ENCODE measurements at places on chromosomes 13 and 19. TPM values are rescaled to one million over a fixed set of nuclear protein-coding genes. Genes with fewer than 3 reads are reported as not detected.

GRCh38 chr19:48844472-48844871 lies 8.2 kb upstream of the HSD17B14 start:
- no peaks in the 10 kb centered on the region for H3K36me3 ChIP-seq
- no peaks in the 10 kb centered on the region for H3K4me1 ChIP-seq
- H3K4me3 ChIP-seq: no peak overlapping the region

- H3K4me1 ChIP-seq: peaks cover 28% of the 10 kb centered on the region
- H3K36me3 ChIP-seq: no peaks in the 10 kb centered on the region
- H3K27ac ChIP-seq: peak overlapping the region; percentile 91
- H3K27me3 ChIP-seq: no peaks in the 10 kb centered on the region
Observed at GRCh38 chr19:39126312-39127187, 964 bp downstream of the PAK4 start.

Gene NKG7
- total RNA-seq: 332 TPM

DNA sequence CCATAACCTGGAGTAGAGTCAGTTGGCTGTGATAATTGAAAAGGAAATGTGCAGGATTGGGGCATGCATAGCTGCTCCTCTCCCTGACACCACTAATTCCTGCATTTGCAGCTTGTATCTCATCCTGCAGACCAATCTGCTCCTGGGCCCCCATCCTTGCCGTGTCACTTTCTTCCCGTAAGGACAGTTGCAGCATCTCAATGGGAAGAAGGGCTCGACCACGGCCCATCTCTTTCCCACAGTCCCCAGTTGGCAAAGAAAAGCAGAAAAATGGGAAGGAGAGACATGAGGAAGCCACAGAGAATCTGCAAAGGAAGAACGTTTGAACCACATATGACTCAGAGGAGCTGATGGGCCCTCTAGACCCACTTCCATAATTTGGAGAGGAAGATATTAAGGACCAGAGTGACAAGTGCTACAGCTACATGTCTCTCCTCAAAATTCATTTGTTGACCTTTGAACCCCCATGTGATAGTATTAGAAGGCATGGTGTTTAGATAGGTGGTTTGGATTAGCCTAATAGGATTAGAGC lies 1.8 kb upstream of the SIGLEC12 start:
- DNase-seq: no peak
- no peak overlapping the region for H3K4me3 ChIP-seq

GRCh38 chr13:80712026-80712425 lies 371.1 kb upstream of the SPRY2 start:
- no peak overlapping the region for H3K4me3 ChIP-seq
- no peaks in the 10 kb centered on the region for H3K27me3 ChIP-seq
- DNase-seq: no peak
- H3K36me3 ChIP-seq: no peaks in the 10 kb centered on the region

- DNase-seq: no peak
- no peak overlapping the region for H3K27ac ChIP-seq
- peaks cover 10% of the 10 kb centered on the region for H3K27me3 ChIP-seq
- no peaks in the 10 kb centered on the region for H3K4me1 ChIP-seq
- H3K4me3 ChIP-seq: no peak overlapping the region
- no peaks in the 10 kb centered on the region for H3K36me3 ChIP-seq
Observed at GRCh38 chr19:788983-789700, 8.1 kb upstream of the PTBP1 start.

GRCh38 chr19:1222394-1222793 lies 15.4 kb downstream of the CBARP start:
- no peak overlapping the region for H3K27ac ChIP-seq
- H3K36me3 ChIP-seq: no peaks in the 10 kb centered on the region
- no peak overlapping the region for H3K4me3 ChIP-seq
- no peaks in the 10 kb centered on the region for H3K27me3 ChIP-seq
- no peak for DNase-seq
- H3K4me1 ChIP-seq: no peaks in the 10 kb centered on the region

DNA sequence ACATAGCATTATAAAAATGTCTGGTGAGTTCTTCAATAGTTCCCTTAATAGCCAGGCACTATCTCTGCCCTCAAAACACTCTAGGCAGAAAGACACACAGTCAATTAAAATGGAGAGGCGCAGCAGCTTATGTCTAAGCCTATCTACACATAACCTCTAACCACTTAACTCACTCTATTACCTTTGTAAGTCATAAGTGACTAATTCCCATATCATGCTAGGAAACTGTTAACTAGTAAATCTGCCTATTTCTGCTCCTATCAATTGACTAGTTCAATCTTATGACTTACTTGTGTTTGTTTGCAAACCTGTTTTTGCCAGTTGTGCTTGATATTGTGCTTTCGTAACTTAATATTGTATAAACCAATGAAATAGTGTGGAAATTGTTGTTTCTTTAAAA lies 3.2 kb downstream of the CCDC122 start:
- H3K27ac ChIP-seq: no peak overlapping the region
- H3K27me3 ChIP-seq: peaks cover 30% of the 10 kb centered on the region
- no peak overlapping the region for H3K4me3 ChIP-seq
- H3K4me1 ChIP-seq: peaks cover 10% of the 10 kb centered on the region
- peaks cover 4% of the 10 kb centered on the region for H3K36me3 ChIP-seq

Gene CALR3
- total RNA-seq: not detected

Gene SIGLECL1
- not detected for total RNA-seq

Gene FGF21
- total RNA-seq: not detected

GRCh38 chr13:69108486-69108885 lies 999.1 kb upstream of the ATXN8OS start:
- no peak for DNase-seq
- H3K36me3 ChIP-seq: no peaks in the 10 kb centered on the region
- H3K4me1 ChIP-seq: no peaks in the 10 kb centered on the region

Gene STOML3
- total RNA-seq: not detected

GRCh38 chr13:111916201-111916600 lies 150.7 kb upstream of the SOX1 start:
- H3K27me3 ChIP-seq: peaks cover 2% of the 10 kb centered on the region
- no peaks in the 10 kb centered on the region for H3K36me3 ChIP-seq
- H3K4me3 ChIP-seq: no peak overlapping the region
- no peak overlapping the region for H3K27ac ChIP-seq
- no peaks in the 10 kb centered on the region for H3K4me1 ChIP-seq

GRCh38 chr19:13942023-13942684 lies 3.9 kb upstream of the PODNL1 start:
- H3K4me3 ChIP-seq: no peak overlapping the region
- peaks cover 2% of the 10 kb centered on the region for H3K27me3 ChIP-seq
- no peaks in the 10 kb centered on the region for H3K4me1 ChIP-seq
- no peak overlapping the region for H3K27ac ChIP-seq
